ENCODE measurements at places on chromosomes 13 and 19.

GRCh38 chr19:7257148-7258040, 36.8 kb downstream of the INSR start:
- no peak overlapping the region for H3K4me3 ChIP-seq
- H3K36me3 ChIP-seq = no peaks in the 10 kb centered on the region
- no peak overlapping the region for H3K27ac ChIP-seq
- no peak for DNase-seq

DNA sequence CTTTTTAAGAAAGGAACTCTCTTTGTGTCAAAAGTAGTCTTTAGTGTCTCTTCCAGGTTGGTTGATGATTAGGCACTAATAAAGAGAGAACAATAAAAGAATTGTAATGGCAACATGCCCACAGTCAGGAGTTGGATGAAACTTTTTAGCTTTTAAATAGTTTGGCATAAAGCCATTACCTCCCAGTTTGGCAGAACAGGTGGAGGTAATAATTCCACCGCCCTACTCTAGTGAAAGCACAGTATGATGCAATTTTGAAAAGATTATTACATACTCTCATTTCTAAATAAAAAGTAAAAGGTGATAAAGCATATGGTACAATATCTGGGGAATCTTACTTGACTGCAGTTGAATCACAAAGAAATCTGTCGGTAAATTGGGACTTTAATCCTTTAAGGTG, 497.6 kb downstream of the SUCLA2 start:
- H3K27me3 ChIP-seq = no peaks in the 10 kb centered on the region
- no peaks in the 10 kb centered on the region for H3K4me1 ChIP-seq
- no peak overlapping the region for H3K4me3 ChIP-seq
- no peaks in the 10 kb centered on the region for H3K36me3 ChIP-seq
- no peak overlapping the region for H3K27ac ChIP-seq

DNA sequence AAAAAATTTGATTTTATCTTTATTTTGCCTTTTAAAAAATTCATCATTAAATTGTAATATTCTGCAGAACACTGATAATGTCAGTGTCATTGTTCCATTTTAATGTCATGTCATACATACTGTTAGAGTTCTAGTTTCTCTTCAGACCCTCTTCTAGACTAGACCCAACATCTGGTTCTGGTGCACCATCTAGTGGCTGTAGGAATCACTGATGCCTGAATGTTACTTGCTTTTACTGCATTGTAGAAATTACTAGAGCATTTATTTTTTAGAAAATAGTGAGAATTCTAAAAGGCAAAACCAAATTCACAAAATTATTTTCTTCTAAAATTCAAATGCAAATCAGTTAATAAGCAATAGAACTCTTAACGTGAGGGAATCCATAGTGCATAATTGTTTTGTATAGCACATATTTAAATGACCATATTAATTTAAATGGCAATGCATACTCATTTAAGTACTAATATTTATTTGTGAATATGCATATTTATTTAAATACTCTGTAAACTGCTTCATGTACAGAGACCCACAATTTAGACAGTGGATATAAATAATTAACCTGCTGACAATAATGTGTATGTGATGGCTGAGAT, 425.7 kb downstream of the KLF12 start:
- H3K27me3 ChIP-seq = no peaks in the 10 kb centered on the region
- peak; percentile 71 for DNase-seq
- H3K4me1 ChIP-seq = peaks cover 4% of the 10 kb centered on the region
- no peak overlapping the region for H3K4me3 ChIP-seq

DNA sequence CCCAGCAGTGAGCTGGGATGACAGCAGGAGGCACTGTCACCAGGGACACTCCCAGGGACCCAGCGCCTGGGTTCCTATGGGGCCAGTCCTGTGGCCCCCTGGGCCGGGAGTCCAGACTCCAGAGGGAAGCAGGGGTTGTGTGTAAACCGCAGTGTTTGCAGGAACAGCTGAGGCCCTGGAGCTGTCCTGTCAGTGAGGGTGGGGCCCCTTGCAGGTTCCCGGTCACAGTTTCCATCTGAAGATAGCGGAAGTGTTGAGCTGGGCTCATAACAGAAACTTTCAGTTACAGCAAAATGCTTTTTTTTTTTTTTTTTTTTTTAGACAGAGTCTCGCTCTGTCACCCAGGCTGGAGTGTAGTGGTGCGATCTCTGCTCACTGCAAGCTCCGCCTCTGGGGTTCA, 17.7 kb upstream of the CSNK1G2 start:
- no peak overlapping the region for H3K4me3 ChIP-seq
- H3K27me3 ChIP-seq = no peaks in the 10 kb centered on the region
- H3K36me3 ChIP-seq = no peaks in the 10 kb centered on the region

DNA sequence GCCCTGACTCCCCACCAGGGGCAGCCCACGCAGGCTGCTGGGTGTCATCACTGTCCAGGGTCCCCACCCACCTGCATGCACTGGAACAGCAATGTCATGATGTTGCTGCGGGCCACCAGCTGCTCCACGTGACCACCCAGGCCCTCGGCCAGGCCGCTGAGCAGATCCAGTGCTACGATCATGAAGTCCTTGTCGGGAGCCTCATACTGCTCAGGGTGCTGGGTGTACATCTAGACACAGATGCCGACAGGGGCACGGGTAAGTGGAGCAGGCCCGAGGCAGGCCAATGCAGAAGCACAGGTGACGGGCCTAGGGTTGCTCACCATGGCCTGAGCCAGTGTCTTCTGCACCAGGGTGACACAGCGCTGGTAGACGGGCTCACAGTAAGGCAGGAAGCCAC, 8.7 kb upstream of the FBXW9 start:
- H3K4me3 ChIP-seq = no peak overlapping the region
- H3K36me3 ChIP-seq = no peaks in the 10 kb centered on the region
- H3K4me1 ChIP-seq = no peaks in the 10 kb centered on the region
- no peak for DNase-seq
- no peak overlapping the region for H3K27ac ChIP-seq

DNA sequence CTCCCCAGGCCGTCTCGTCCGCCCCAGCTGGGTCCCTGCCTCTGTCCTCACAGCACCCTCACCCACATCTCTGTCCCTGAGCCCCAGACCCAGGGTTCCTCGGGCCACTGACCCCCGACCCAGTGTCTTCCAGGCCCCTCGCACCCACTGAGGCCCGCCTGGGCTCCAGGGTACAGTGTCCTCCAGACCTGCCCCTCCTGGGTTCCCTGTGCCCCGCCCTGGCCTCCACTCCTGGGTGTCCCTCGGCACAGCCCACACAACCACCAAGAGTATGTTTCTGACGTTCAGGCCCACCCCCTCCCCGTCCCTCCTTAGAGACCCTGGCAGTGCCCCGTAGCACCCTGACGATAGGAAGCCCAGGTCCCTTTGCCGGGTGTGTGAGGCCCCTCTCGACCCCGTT, 22.6 kb upstream of the NCCRP1 start:
- no peak for DNase-seq
- no peaks in the 10 kb centered on the region for H3K27me3 ChIP-seq
- H3K4me1 ChIP-seq = no peaks in the 10 kb centered on the region
- no peaks in the 10 kb centered on the region for H3K36me3 ChIP-seq

GRCh38 chr19:31913103-31913661, 432.2 kb upstream of the ZNF507 start:
- H3K4me3 ChIP-seq = no peak overlapping the region
- H3K4me1 ChIP-seq = no peaks in the 10 kb centered on the region
- no peaks in the 10 kb centered on the region for H3K27me3 ChIP-seq
- no peaks in the 10 kb centered on the region for H3K36me3 ChIP-seq
- no peak for DNase-seq

DNA sequence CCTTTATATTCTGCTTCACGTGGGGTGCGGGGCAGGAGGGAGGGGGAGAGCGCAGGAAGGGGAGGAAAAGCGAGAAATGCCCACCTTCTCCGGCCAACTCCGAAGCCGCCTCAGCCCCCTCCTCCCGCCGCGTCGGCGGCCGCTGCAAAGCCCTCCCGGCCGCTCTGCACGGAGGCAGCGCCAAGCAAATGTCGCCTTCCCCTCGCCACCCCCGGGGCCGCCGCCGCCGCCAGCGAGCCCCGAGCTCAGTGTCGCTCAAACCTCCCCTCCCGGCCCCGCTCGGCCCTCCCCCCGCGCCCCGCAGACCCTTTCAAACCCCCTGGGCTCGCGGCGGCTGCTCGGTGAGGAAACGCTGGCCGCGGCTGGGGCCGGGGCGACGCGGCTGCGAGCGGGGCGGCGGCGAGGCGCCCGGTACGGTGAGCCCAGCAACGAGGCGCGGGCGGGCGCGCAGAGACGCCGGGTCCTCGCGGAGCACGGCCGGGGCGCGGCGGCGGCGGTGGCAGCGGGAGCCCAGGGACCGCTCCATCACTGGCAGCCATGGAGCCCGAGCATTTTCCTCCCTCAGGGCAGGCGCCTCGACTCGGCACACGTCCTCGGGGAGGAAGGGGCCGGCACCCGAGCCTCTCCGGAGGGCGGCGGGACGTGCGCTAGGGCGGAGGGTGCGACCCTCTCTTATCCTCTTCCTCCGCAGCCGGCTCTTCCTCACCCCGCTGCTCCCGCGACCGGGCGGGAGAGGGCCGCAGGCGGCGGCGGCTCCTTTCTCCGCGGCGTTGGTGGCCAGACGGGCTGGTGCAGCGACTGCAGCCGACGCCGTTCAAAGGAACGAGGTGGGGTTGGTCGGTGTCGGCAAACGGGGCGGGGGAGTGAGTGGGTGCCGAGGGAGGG, 463 bp upstream of the TSC22D1 start:
- no peaks in the 10 kb centered on the region for H3K36me3 ChIP-seq
- peak; percentile 35 for DNase-seq
- H3K4me1 ChIP-seq = peaks cover 21% of the 10 kb centered on the region
- H3K27me3 ChIP-seq = no peaks in the 10 kb centered on the region

DNA sequence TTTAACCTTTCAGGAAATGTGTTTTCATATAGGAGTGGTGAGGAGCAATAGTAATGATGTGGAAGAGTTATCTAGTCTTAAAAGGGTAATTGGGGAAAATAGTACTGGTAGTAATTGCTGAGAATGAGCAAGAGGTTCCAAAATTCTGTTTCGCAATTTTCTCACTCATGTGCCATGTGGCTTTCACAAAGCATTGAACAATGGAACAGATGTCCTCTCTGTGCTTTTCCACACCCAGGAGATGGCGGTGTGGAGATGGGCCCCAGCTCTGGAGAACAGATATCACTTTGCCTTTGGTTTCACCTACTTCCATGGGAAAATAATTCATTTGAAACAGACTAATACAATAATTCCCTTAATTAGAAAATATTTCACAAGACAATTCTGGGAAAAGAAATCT, 170.0 kb upstream of the SLC10A2 start:
- no peak overlapping the region for H3K4me3 ChIP-seq
- H3K36me3 ChIP-seq = no peaks in the 10 kb centered on the region
- H3K27me3 ChIP-seq = no peaks in the 10 kb centered on the region
- H3K4me1 ChIP-seq = no peaks in the 10 kb centered on the region
- DNase-seq = no peak

- no peak overlapping the region for H3K27ac ChIP-seq
- no peaks in the 10 kb centered on the region for H3K27me3 ChIP-seq
- no peaks in the 10 kb centered on the region for H3K36me3 ChIP-seq
- DNase-seq = no peak
- H3K4me3 ChIP-seq = no peak overlapping the region
Measured at GRCh38 chr19:50394017-50394416, 9.9 kb downstream of the POLD1 start.

DNA sequence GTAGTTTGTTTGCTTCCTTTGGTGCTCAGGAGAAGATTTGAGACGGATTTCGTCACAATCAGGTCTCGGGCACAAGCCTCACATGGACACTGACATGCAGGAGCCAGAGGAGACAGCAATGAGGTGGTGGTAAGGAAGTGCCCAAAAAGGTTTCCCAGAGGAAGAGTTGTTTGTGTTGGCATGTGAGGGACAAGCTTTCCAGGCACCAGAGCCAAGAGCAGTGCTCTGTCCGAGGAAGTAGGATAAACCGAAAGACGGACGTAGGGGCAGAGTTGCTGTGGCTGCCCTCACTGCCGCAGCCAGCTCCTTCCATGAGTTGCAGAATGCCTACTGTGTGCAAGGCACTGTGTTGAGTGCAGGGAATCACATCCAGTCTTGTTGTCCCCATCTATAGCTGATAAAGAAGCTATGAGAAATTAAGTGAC, 27.7 kb downstream of the SAE1 start:
- DNase-seq = no peak
- H3K27me3 ChIP-seq = no peaks in the 10 kb centered on the region
- H3K4me3 ChIP-seq = peak overlapping the region; percentile 55
- no peaks in the 10 kb centered on the region for H3K36me3 ChIP-seq
- H3K4me1 ChIP-seq = peaks cover 76% of the 10 kb centered on the region
- peak overlapping the region; percentile 66 for H3K27ac ChIP-seq

GRCh38 chr19:28018499-28018898, 1194.5 kb downstream of the UQCRFS1 start:
- no peak overlapping the region for H3K27ac ChIP-seq
- H3K4me1 ChIP-seq = no peaks in the 10 kb centered on the region
- H3K27me3 ChIP-seq = no peaks in the 10 kb centered on the region

DNA sequence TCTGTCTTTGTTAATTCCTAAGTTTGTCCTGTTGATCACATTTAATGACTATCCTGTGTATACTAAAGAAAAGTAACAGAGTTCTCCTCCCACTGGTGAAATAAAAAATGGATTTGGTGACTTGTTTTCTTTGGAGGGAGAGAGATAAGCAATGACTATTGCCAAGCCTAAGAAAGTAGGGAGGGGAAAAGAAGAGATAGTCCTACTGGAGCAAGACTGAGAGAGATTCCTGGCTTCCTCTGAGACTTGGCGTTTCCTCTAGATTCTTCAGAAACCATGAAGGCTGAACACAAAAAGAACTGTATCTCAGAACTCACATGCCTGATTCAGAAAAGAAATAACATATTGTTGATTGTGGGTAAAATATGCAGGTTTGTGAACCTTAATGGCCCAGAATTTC, 406.5 kb downstream of the FOXO1 start:
- no peaks in the 10 kb centered on the region for H3K36me3 ChIP-seq
- H3K4me1 ChIP-seq = no peaks in the 10 kb centered on the region
- H3K27me3 ChIP-seq = no peaks in the 10 kb centered on the region
- DNase-seq = no peak

DNA sequence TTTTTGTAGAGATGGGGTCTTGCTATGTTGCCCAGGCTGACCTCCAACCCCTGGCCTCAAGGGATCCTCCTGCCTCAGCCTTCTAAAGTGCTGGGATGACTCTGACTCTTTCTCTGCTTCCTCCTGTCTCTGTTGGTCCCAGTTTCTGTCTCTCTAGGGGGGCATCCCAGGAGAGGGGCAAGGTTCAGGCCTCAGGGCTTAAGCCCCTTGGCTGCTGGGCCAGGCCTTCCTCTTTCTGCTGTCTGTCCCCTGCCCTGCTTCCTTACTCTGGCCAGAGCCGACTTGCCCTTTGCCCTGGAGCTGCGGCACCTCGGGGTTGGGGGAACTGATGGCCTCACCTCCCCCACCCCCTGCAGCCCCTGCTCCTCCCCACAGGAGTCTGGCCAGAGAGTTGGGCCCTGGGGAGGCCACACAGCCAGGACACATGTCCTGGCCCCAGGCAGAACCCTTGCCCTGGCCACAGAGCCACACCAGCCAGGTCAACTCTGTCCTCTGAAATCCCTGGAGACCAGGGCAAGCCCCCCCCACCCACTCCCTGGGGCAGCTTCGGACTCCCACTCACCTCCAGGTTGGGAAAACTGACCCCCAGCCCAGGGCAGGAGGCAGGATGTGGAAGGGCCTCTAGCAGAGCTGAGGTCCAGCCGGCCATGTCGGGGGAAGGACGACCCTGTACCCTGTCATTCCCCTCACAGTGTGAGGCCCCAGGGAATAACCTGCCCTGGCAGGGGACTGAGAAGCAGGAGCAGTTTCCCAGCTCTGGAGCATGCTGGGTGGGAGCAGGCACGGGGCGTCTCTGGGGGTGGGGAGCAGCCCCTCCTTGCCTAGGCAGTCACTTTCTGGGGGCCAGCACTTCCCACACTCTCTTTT, 23.7 kb downstream of the CEBPA start:
- H3K27me3 ChIP-seq = no peaks in the 10 kb centered on the region
- H3K4me1 ChIP-seq = no peaks in the 10 kb centered on the region
- H3K36me3 ChIP-seq = no peaks in the 10 kb centered on the region
- no peak for DNase-seq
- no peak overlapping the region for H3K27ac ChIP-seq
- H3K4me3 ChIP-seq = no peak overlapping the region
